ENCODE measurements at places on chromosomes 13 and 19.

- no peak for DNase-seq
Measured at GRCh38 chr19:8494158-8494557, 8.3 kb downstream of the PRAM1 start.

DNA sequence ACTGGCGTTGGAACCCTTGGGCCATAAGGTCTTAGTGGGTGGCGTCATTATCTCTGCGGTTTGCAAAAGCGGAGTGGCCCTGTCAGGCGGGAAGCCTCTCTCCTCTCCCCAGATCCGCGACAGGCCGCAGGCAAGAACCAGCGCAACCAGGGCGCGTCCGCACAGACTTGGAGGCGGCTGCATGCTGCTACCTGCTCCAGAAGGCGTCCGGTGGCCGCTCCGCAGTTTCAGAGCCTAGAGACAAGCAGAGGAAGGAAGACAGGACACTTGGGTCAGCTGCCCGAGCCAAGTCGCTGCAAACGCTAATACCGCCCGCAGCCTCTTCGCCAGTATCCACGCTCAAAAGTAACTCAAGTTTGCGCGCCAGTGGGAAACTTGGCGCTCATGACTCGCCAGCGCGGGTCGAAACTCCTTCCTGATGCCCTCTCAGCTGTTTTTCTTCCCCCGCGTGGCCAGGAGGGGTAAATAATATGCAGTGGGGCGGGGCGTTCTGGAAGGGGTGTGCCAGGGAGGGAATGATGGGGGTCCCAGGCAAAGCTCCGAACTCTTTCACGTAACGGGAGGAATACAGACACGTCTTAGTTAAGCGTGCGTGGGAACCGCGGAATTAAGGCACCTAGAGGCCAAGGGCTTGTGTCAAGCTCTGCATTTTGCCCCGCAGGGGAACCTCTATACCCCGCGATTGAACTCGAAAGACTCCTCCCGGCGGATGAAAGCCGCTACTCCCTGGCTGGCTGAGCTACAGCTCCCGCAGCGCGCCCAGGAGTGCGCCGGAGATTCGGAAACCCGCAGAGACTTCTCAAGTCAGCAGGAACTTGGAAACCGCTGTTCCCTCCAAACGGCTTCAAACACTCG, at the start of gene EDNRB:
Gene EDNRB, minus strand, starts transcription at position 441 of the 855 bp plus-strand sequence. Its CDS starts 258 bp downstream, at position 183.
- no peak for DNase-seq

DNA sequence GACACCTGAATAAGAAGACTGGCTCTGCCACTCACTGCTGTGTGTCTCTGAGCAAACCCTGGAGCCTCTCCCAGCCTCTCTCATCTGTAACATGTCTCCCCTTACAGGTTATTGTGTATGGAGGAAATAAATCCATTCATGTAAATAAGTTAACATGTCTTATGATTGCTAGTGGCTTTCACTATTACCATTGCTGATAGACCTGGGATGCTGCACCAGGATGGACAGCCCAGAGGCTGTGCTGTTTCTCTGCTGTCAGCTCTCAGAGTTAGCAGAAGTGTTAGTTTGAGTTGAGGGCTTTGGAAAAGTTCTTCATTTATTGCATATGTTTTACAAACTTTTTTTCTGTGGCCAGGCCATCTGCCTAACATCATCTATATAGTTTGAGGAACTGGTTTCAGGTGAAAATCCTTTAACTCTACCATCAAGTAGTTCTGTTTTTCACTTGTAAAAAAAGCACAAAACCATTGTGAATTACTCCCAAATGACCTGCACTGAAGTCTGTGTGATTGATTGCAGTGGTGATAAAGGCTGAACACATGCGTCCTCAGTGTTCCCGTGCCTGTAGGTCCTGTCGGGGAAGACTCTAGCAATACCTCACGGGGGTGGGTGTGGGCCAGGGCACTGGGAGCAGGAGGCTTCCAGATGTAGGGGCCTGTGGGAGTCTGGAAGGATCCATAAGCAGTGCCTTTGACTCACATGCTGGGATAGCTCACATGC, 24.6 kb downstream of the MPHOSPH8 start:
- no peak for DNase-seq

GRCh38 chr13:79393564-79394249, 12.3 kb downstream of the RBM26 start:
- peak; percentile 89 for DNase-seq

- DNase-seq, result no peak
Measured at GRCh38 chr19:35346193-35347052, 1.3 kb upstream of the FFAR1 start.

DNA sequence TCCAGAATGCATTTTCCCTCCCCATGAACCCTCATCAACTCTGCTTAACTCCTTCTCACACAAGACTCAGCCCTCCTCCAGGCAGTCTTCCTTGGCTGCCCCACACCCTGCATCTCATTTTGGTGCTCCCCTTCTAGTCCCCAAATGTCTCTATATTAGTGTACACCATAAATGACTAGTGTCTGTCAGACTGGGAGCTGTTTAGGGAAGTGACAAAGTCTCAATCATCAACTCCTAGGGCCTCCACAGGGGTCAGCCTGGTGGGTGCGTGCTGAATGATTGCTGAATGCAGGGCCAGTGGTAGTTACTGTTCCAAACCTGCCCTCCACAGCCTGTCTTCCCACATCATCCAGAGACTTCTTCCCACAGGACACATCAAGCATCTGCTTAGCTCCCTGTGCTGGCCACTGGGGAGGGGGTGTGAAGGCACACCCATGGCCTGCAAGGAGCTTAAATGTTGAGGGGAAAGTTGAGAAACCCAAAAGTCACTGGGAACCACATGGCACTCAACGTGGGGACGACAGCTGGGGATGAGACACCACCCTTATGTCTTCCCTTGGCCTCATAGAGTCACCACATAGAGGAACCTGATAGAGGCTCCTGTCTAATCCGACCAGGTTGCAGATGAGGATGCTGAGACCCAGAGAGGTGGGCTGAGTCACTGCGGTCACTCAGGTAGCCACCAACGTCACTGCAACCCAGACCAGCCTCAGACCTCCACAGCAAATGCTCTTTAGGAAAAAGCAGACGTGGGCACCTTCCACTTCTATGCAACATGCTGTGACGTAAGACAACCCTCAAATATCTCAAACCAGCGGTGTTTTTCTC, 79.3 kb upstream of the TM9SF2 start:
- DNase-seq, result no peak

- DNase-seq, result no peak
Measured at GRCh38 chr13:31012655-31013024, 80.2 kb downstream of the TEX26 start.

GRCh38 chr13:29924482-29925350, 74.3 kb upstream of the UBL3 start:
- no peak for DNase-seq

DNA sequence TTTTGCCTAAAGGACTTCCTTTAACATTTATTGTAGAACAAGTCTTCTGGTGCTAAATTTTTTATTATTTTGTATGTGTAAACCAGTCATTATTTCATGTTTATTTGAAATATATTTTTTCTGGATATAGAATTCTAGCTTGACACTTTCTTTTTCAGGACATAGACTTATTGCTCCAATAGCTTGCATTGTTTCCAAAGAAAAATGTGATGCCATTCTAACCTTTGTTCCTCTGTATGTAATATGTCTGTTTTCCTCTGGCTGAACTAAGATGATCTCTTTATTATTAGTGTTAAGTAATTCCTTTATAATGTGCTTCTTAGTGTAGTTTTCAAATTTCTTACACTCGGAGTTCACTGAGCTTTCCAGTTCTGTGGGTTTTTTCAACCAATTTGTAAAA, 174.1 kb upstream of the STARD13 start:
- DNase-seq, result no peak

- DNase-seq, result no peak
Measured at GRCh38 chr13:35698911-35699576, 222.6 kb upstream of the MAB21L1 start.

Measured in NCI-H748 treated with DMSO at 0.1 percent for 48 hours (cell line).